ENCODE measurements at places on chromosomes 12 and 14.

- DNase-seq, result no peak
These were observed 42.4 kb upstream of the CLMN start for GRCh38 chr14:95362138-95362494.

DNA sequence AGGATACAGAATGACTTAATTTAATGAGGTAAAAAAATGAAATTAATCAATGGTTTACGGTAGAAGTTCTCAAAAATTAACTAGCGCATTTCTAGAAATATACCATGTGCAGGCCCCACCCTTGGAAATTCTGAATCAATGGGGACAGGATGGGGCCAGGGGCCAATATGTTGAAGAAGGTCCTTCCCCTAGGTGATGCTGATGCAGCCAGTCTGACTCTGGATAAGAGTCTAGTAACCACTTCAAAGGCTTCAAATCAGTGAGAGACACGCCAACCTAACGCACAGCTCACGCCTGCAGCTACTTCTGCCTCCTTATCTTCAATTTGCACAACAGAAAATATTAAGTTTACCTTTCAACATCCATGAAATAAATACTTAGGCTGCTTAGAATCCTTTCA is 14.9 kb downstream of the GIT2 start:
- no peak for DNase-seq

- DNase-seq, result no peak
These were observed 11.8 kb downstream of the FNTB start for GRCh38 chr14:64998455-64998931.

DNA sequence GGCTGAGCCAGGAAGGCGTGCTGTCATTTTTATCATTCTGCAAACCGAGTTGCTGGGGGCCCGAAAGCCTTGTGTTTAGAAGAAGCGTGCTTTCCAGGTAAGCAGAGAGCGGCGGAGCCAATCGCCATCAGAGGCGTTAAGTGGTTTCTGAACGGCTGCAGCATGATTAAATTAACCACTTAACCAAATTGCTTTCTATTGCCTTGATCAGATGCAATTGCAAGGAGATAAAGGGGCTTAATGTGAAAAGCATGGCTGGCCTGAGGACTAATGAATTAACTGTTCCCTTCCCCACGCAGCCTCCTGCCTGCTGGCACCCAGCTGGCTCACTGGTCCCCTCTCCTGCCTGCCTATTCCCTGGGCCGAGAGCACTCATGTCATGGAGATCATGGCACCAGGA is 36.6 kb upstream of the CHGA start:
- DNase-seq, result no peak

DNA sequence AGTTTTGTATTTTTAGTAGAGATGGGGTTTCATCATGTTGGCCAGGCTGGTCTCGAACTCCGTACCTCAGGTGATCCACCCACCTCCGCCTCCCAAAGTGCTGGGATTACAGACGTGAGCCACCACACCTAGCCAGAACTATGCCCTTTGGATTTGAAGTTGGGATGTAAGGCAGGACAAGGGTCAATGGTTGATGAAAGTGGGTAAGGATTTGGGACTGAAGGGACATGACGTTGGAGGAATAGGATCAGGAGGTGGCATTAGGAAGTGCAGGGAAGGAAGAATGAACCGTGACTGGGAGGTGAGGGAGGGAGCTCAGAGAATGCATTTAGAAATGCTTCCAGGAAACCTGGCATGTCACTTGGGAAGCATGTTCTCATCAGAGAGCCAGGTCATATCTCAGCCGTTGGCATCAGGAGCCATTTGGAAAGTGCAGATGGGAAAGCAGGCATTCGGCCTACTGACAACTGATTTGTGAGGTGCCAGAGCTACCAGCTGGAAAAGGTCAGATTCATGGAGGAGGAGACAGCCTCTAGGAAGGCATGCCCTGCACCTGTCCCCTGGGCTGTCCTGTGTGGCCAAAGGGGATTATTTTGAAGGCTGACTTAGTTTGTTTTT is 2.2 kb downstream of the CRADD start:
- peak; percentile 55 for DNase-seq

DNA sequence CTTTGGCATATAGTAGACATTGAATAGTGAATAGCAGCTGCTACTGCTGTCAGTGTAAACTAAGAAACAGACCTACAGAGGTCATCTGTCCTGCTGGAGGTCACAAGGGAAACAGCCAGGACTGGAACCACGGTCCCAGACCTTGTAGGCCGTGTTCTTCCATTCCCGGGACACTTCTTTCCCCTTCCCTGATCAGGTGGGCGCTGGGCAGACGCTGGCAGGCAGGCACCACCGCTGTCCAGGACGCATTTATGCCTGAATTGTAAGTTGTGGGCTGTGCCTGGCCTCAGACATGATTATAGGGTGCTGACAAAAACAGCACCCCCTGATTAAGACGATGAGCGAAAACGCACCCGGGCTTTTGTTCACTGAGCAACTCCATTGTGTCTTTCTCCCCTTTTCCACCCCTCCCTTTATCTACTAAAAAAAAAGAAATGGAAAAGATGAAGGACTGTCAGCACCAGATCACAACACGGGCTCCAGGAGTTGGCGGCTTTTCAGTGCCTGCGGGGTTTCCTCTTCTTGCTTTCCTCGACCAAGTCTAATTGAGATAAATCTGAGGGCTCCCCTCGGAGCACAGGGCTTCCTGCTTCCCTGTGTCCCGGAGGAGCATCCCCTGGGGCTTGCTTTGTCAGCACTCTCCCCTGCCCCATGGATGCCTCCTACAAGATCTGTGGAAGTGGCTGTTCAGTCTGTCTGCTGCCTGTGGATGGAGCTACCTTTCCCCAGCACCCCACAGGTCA is 80.6 kb downstream of the TSPAN9 start:
- DNase-seq, result no peak

- DNase-seq, result peak; percentile 18
These were observed 70.9 kb upstream of the PIWIL1 start for GRCh38 chr12:130266751-130267150.

GRCh38 chr14:94303111-94303510 is 10.0 kb upstream of the SERPINA10 start:
- DNase-seq, result no peak

- no peak for DNase-seq
These were observed 30.7 kb downstream of the GRIP1 start for GRCh38 chr12:66648033-66648735.

DNA sequence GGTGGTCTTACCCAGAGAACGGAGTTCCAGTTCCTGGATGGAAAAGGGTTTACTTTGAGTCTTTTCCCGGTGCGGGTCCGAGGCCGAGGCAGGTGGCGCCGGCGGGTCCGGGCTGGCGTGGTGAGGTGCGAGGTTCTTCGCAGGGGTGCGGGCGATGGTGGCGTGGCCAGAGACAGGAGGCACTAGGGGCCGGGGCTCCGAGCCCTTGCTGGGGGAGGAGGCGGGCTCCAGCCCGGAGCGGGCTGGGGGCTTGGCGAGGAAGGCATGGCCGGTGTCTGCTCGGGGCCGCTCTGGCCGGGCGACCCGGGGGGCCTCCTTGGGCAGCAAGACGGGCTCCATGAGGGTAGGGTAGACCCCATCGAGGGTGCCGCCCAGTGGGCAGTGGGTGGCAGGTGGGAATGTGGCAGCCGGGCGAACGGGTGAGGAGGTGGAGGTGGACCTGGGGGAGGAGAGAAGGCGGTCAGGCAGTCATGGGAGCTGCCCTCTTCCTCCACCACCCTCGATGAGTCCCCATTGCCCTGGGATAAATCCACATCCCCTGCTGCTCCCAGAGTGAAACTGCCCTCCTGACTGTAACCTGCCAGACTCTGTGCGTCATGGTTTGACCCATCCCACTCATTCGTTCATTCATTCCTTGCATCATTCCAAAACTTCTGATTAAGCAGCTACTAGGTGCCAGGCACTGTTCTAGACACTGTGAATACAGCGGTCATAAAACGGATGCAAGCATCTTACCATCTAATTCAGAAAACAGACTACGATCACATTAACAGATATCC is 42.0 kb downstream of the RFLNA start:
- DNase-seq, result no peak

- DNase-seq, result no peak
These were observed 110.9 kb downstream of the GPATCH2L start for GRCh38 chr14:76262641-76263040.

GRCh38 chr12:74381958-74382357 is 155.7 kb upstream of the ATXN7L3B start:
- DNase-seq, result no peak

DNA sequence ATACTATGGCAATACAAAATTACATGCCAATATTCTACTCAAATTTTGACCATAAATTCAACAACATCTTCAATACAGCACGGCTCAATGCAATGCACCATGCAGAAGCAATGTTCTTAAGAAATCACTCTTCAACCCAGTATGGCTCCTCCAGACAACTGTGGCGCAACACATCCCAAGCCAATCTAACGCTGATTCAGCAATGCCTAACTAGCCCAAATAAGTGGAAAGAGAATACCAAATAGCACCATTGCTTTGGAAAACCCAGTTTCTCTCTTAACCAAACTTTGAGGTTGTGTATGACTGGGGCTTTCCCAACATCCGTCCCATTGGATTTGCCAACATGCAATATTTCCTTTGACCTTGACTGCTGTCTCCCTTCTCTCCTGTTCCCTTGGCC is 211.1 kb upstream of the TBX3 start:
- DNase-seq, result no peak

DNA sequence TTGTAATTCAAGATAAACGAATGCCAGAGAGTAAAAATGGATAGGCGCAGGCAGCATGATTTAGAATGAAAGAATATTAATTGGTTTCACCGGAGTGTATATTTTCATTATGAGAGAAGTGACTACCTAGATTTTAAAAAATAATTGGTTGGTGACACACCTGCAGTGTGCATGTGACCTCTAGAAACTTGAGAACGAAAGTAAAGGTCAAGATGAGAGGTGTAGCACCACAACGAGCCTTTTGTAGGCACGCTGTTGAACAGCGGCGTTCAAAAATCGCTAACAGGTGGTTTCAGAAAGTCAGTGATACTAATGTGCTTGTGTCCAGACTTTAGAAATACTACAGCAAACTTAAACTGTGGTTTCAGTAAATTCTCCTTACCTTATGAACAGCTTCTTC is 123.8 kb downstream of the NPAS3 start:
- DNase-seq, result no peak

GRCh38 chr12:67648521-67649260 is at the start of gene DYRK2:
TSS of gene DYRK2 (plus strand) at chr12:67648745. CDS start at chr12:67649134, 389 bp downstream.
- DNase-seq, result peak; percentile 91

DNA sequence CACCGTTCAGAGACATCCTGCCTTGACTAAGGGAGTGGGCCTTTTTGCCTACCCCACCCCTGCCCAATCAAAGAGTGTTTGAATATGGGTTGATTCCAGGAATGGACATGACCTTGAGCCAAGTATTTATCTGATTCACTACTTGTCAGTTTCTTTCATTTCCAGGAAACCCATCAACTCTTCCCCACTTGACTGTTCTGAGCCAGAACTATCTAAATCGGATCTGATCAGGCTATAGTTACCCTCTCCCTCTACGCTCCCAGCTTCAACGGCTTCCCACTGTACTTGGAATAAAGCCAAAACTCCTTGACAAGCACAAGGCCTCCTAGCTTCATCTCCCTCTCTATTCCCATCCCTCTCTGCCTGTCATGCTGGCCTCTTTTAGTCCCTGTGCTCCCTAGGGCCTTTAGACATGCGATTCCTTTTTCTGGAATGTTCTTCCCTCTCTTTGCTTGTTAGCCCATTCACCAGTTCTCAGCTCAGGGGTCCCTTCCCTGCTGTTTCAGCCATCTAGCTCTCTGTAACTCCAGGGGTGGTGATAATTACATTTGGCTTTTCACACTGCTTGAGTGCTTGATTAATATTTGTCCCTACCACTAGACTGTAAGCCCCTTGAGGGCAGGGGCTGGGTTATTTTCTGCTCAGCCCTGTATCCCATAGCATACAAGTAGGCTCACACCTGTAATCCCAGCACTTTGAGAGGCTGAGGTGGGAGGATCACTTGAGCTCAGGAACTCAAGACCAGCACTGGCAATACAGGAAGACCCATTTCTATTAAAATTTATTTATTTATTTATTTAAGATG is 5.5 kb upstream of the ITPK1 start:
- no peak for DNase-seq

DNA sequence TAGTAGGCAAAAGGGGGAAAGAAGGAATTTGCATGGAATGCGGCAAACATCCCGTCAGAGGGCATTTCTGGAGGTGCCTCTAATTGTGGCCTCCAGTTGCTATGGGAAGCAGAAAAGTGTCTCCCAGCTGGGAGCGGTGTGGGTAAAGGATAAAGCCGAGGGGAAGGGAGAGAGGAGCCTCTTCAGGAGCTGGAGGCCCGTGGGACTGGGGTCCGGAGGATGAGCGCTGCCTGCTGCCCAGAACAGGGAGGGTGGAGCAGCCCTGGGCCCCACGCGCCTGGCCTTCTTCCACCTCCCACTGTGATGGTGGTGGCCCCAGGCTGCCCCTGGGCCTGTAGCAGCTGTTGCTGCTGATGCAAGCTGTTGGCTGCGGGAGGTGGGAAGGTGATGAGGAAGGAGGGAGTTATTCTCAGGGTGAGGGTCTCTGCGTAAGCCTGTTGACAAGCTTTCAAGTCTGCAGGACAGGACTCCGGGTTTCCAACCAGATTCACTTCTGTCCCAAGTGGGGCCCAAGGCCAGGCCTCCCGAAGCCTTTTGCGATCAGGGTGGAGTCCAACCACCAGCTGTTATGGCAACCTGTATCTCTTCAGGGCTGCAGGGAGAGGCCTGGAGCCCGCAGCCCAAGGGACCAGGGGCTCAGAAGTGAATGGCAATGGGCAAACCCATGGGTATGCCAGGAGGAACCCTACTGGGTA is 19.1 kb upstream of the PGF start:
- DNase-seq, result peak; percentile 67

DNA sequence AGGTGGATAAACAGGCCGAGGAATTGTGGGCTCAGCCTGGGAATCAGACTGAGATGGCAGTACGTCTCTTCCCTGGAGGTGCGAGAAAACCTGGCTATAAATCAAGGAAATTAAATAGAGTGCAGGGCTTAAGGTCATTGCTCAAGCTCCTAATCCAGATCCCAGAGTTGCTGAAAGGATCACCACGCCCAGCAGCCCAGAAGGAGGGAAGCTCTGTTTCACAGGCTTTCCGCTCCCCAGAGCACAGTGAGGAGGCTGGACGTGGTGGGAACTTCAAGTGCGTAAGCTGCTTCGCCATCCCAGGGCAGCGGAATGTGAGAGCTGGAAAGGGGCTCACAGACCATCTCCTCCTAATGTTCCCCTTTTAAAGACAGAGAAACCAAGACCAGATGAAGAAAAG is 651.6 kb upstream of the TBX3 start:
- no peak for DNase-seq

DNA sequence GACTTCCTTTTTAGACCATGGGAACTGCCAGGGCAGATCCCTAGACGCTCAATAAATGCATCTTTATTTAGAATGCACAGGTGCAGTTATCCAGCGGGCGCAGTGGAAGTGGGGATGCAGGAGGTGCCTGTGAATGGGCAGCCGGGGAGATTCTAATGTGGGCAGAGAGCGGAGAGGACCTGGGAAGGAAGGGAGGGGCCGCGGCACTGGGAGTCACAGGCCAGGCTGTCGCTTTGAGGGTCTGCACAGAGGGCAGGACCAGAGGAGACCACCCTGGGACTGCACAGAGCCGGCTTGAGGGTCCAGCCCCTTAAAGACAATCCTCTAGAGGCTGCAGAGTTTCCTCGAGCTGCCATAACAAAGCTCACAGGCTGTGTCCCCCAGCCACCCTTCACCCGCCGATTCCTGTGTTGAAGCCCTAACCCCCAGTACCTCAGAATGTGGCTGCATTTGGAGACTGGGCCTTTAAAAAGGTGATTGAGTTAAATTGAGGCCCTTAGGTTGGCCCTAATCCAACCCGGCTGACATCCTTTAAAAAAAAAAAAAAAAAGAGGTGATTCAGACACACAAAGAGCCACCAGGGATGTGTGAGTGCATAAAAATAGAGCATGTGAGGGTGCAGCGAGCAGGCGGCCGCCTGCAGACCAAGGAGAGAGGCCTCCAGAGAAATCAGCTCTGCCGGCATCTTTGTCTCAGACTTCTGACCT is 44.4 kb upstream of the PPP2R5C start:
- no peak for DNase-seq

GRCh38 chr12:87491089-87491488 is 538.1 kb downstream of the C12orf50 start:
- DNase-seq, result no peak

All from kidney (tissue), 22 donors.